ENCODE measurements at places on chromosomes 13 and 19.

- no peak for DNase-seq
Measured at GRCh38 chr19:35708391-35708790, 4.0 kb downstream of the ZBTB32 start.

GRCh38 chr19:7973883-7974282 lies 30.4 kb upstream of the TIMM44 start:
- no peak for DNase-seq

- DNase-seq: no peak
Measured at GRCh38 chr13:23789576-23790346, 99.4 kb downstream of the MIPEP start.

DNA sequence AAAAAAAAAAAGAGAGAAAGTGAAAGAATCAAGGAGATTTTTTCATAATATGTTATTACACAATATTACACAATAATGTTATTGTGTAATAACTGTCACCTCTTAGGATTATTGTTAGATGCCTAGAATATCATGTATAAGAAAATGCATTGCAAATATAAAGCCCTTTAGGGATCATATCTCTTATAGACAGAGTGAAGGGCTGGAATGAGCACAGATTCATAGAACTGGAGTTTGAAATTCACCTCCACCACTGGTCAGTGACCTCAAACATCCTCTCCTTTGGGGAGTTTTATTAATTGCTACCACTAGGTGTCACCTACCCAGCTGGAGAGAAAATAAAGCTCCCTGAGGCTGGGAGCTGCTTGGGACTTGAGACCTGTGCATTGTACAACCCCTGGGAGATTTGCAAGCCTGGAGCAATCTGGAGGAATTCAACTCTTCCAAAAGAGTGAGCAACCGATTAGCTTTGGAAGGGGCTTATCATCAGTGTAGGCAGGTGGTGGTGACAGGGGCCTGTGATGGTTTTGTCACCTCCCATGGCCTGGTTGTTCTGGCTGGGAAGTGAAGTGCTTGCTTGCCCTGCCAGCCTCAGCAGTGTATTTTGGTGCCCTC lies 30.3 kb upstream of the FRY start:
- peak; percentile 46 for DNase-seq

GRCh38 chr13:111853721-111854120 lies 213.2 kb upstream of the SOX1 start:
- DNase-seq: no peak

DNA sequence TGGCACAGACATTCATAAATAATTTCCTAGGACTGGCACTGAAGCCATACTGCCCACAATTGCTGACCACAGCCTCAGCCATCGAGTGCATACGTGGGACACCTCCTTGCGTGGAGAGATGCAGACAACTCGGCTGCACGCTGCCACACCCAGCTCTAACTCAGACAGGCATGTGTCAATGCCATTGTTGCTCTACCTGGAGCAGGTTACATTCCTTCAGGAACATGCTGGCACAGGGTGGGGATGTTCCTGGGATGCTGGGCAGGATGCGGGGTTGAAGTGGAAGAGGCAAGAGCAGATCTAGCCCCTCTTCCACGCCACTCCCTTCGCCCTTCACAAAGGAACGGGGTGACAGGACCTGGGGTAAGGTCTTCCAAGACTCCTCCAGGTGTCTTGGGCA lies 24.2 kb upstream of the SLC35E1 start:
- DNase-seq: no peak

DNA sequence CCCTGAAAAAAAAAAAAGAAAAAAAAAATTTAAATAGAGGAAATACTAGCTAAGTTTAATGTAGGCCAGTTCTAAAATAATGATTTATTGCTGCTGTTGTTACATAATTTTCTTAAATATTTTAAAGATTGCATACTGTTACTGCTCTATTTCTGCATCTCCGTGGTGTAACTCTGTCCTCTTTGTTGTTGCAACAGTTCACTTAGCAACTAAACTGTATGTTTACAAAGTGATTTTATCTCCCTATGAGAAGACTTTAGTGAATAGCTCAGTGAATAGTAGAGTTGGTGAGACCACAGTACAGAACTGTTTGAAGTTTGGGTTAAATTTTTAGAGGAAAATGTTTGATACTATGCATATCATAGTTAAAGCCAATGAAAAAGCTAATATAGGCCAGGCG lies 19.4 kb downstream of the BRCA2 start:
- no peak for DNase-seq

DNA sequence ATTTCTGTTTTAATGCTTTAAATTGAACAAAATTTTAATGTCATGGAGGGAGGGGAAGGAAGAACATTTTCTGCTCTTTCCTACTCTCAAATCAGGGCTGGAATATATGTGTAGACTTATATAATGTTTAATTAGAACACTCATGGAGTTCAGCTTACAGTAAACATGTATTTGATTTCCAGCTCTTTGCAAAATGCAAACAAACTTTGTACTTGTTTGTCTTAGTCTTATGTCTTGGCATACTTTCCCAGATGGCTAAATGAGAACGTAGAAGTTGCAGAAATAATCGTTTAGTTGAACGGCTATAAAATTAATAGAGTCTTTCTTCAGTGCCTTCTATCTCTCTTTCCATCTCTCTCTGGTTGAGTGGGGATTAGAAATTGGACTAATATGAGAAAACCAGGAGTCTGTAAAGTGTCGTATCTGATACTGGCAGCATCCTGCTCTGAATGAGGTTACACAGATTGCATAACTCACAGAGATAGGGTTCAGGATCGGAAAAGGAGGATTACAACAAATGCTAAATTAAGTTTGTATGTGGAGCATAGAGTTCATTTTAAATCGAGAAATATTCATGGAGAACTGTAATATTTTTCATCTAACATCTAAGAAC lies 82.3 kb downstream of the FGF9 start:
- no peak for DNase-seq

GRCh38 chr13:86155756-86156155 lies 356.5 kb upstream of the SLITRK6 start:
- DNase-seq: no peak

DNA sequence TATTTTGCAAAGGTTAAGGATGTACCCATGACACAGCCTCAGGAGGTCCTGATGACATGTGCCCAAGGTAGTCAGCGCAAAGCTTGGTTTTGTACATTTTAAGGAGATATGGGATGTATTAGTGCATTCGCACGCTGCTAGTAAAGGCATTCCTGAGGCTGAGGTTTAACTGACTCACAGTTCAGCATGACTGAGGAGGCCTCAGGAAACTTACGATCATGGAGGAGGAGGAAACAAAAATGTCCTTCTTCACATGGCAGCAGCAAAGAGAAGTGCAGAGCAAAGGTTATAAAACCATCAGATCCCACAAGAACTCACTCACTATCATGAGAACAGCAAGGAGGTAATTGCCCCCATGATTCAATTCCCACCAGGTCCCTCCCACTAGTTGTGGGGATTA lies 1017.4 kb downstream of the EFNB2 start:
- no peak for DNase-seq

DNA sequence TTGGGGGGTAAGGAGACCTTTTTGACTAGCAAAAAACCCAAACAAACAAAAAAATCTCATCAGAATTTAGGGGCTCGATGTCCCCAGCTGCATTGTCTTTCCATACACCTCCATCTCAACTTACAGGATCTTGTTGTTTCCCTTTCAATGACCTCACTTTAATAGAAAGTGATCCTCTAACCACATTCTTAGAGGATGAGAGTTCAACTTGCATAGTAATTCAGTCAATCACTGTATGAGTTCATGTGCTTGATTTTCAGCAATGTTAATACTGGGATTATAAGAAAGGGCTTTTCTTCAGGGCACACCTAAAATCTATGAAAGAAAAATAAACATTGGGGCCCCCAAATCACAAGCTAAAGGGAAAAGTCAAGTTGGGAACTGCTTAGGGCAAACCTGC lies 1512.0 kb downstream of the SLITRK1 start:
- DNase-seq: no peak

- no peak for DNase-seq
Measured at GRCh38 chr19:4543842-4544647, 4.2 kb upstream of the LRG1 start.

GRCh38 chr13:74305876-74306275 lies 171.7 kb upstream of the KLF12 start:
- no peak for DNase-seq

- no peak for DNase-seq
Measured at GRCh38 chr13:107808389-107808788, 406.9 kb downstream of the LIG4 start.

DNA sequence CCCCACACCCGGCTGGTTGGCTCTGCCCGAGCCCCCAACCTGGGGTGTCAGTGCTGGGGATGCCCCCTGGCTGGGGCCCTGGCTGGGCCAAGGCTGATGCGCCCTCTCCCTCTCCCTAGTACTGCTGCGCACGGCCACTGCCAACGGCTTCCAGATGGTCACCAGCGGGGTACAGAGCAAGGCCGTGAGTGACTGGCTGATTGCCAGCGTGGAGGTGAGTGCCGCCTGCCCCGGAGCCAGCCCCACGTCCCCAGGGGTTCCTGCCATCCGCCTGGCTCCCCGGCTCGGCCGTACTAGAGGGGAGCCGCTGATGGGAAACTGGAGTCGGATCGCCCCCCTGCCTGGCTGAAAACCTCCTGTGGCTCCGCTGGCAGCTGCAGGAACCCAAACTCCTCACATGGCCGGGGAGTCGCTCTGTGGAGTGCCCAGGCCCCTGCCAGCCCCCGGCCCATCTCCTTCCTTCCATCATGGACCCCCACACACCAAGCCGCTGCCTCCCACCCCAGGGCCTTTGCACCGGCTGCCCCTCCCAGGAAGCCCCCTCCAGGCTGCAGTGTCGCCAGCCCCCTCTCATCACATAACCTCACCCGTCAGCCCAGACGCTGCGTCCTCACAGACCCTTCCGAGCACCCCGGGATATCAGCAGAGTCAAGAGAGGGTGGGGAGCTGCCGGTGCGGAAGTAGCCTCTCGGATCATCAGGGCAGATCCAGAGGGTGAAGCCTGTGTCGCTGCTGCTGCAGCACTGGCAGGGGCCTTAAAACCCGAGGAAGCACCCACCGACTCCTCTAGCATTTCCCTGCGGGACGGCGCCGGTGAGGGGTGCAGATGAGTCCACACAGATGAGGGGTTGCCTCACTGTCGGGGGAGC lies 10.6 kb downstream of the NCLN start:
- no peak for DNase-seq

DNA sequence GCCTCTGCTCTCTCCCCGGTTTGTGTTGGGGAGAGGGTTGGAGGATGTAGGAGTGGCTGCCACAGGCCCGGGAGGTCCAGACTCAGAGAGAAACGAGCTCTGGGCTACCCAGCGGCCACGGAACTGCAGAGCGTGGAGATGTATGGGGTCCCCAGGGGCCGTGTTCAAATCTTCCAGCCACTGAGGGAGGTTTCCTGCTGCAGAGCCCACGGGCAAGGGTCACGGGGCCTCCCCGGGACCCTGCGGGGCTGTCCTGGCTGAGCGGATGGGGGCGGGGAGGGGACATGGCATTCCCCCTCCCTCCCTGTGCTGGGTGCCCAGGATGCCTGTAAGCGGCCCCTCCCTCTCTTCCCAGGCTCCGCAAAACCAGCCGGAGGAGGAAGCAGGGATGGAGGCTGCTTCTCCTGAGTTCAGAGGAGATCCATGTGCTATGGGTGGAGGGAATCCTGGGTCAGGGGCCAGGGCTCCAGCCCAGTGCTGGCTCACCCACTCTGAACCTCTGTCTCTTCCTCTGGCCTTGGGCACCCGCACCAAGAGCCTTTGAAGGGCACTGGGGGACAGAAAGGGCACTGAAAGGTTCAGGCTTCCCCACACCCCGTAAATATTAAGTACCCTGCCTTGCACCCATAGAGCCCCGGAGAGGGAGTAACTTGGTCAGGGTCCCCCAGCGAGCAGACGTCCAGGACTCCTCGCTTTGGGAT lies 22.6 kb downstream of the SMIM24 start:
- no peak for DNase-seq

GRCh38 chr13:71018544-71018943 lies 848.5 kb downstream of the DACH1 start:
- no peak for DNase-seq

- DNase-seq: no peak
Measured at GRCh38 chr19:38031423-38031770, 124.4 kb downstream of the SIPA1L3 start.

DNA sequence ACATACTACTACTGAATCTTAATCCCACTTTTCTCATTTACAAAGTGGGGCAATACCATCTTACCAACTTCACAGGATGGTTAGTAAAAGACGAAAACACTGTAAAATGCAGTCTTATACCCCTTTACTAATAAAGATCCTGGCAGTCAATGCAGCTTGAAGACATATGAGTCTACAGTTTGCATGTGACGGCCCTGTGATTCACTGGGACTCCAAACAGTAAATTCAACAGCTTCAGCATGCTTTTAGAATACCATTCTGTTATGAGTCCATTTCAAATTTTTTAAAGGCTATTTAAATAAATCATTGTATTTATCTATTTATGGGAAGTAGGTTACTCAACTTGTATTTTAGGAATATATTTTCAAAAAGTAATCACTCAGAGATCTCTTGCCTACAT lies 629.1 kb downstream of the LIG4 start:
- no peak for DNase-seq

DNA sequence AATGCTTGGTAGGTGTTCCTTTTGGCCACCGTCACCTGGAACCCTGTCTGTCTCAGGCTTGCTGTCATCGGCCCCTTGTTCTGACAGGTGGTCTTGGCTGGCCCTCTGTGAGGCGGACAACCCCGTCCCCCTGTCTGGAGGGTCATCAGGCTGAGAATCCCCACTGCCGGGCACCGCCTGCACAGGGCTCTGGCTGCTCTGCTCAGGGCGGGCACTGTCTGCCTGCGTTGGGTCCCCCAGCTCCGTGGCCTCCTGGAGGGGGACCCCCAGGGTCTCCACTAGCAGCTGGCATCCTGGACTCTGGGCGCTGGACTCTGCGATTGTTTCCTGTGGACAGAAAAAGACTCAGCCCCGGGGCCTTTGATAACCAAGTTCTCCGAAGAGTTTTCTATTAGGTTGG lies 13.2 kb downstream of the NANOS3 start:
- DNase-seq: no peak

GRCh38 chr13:112330479-112331381 lies 45.4 kb upstream of the SPACA7 start:
- DNase-seq: no peak

DNA sequence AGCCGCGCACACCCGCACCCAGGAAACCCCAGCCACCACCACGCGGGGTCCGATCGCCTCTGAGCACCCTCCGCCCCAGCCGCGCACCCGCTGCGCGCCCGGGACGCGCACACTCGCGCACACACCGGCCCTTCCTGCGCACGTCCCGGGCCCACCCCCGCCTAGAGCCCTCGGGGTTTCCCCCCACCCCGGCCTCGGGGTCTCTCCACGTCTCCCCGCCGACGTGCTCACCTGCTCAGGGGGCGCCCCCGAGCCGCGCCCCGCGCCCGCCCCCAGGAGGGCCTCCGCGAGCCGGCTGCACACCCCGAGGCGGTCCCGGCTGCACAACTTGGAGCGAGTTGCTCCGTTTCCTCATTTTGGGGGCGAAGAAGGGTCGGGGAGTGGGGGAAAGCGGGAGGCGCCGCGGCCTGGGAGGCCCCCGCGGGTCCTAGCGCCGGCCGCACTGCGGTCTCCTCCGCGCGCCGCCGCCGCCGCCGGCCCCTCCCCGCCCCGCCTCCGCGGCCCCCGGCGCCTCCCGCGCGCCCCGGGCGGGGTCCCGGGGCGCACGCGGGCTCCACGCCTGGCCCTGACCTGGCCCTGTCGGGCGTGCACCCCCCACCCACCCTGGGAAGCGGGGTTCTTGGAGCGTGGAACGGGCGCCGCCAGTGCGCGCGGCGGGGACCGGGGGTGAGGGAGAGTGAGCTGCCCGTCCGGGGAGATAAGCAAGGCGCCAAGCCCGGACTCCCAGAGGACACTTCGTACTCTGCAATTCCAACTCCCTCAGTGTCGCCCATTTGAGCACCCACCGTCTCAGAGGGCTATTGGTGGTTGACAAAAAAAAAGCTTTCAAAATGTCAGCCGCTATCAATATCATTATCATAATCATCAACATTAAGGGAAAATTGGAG lies at the start of gene MATK:
MATK (minus strand) TSS at position 444 of the 887 bp plus-strand sequence. CDS start 1,246 bp downstream, outside the sequence.
- no peak for DNase-seq
